ENCODE measurements at places on chromosomes 7 and 10.

- no peak for DNase-seq
Measured at GRCh38 chr7:14505906-14506305, 396.6 kb downstream of the DGKB start.

GRCh38 chr10:123562811-123563580 is 103.2 kb upstream of the GPR26 start:
- no peak for DNase-seq

GRCh38 chr7:138358850-138359341 is 101.2 kb upstream of the TRIM24 start:
- DNase-seq: no peak

DNA sequence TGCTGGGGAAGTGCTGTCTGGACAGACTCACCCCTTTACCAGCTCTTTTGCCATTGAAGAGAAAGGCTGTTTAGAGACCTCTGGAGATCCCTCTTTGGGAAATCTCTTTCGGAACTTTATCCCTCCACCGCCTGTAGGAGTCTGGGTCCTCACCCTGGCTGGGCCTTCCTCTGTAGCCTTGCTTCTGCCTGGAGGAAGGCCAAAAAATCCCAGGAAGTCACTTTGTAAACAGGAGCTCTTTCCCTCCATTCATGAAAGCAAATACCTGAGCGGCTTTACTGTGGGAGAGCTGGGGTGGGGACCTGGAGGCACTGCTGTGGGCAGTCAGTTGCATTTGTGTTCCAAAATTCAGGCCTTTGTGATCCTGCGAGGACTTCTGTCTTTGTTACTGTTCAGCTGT is 126.2 kb downstream of the KLF6 start:
- no peak for DNase-seq

DNA sequence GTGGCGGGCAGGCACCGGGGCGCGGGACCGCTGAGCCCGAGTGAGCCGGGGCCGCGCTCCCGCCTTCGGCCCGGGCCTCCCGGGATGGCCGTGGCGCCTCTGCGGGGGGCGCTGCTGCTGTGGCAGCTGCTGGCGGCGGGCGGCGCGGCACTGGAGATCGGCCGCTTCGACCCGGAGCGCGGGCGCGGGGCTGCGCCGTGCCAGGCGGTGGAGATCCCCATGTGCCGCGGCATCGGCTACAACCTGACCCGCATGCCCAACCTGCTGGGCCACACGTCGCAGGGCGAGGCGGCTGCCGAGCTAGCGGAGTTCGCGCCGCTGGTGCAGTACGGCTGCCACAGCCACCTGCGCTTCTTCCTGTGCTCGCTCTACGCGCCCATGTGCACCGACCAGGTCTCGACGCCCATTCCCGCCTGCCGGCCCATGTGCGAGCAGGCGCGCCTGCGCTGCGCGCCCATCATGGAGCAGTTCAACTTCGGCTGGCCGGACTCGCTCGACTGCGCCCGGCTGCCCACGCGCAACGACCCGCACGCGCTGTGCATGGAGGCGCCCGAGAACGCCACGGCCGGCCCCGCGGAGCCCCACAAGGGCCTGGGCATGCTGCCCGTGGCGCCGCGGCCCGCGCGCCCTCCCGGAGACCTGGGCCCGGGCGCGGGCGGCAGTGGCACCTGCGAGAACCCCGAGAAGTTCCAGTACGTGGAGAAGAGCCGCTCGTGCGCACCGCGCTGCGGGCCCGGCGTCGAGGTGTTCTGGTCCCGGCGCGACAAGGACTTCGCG is 534 bp downstream of the FZD9 start:
- no peak for DNase-seq

DNA sequence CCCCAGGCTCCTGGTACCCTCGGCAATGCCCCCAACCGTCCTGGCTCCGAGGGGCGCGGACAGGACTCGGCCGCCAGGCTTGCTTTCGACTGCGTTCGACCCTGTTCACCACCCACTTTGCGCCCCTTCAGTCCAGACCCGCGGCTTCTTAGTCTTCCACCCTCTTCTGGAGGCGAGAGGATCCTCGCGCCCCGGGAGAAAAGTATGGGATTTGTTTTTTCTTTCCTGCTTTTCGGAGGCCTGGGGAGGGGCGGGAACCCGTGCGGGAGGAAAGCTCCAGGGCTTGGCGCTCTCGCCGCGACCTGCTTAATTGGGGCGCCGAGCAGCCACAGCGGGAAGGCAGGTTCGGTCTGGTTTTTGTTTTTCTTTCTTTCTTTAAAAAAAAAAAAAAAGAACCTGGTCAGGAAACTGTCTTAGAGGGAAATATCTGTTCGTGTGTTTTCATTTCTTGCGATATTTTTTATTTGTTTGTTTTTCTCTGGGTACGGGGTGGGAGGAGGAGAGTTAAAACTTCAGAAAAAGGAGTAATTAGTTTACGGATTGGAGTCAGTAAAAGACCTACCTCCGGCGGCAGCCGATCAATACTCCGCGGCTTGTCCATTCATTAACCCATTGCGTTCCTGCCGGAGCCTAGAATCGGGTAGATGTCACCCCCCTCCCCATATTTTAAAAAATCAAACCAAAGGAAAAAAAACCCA is 1.6 kb downstream of the EMX2 start:
- no peak for DNase-seq

DNA sequence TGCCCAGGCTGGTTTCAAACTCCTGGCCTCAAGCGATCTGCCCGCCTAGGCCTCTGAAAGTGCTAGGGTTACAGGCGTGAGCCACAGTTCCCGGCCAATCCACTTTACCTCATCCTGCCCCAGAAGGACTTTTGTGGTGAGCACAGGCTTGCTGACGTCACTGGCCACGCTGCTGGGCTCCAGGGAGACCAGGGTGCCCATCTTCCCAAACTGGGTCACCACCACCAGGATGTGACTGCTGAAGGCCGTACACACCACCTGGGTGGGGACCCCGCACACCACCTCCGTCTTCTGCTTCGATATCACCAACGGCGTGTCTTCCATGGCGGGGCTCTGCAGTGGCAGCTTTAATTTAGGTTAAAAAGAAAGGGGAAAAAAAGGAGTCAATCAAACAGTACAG is 816 bp downstream of the PSMG3 start:
- no peak for DNase-seq

- no peak for DNase-seq
Measured at GRCh38 chr7:44186736-44187135, 2.5 kb downstream of the GCK start.

- DNase-seq: no peak
Measured at GRCh38 chr7:2521952-2522591, 2.5 kb downstream of the LFNG start.

DNA sequence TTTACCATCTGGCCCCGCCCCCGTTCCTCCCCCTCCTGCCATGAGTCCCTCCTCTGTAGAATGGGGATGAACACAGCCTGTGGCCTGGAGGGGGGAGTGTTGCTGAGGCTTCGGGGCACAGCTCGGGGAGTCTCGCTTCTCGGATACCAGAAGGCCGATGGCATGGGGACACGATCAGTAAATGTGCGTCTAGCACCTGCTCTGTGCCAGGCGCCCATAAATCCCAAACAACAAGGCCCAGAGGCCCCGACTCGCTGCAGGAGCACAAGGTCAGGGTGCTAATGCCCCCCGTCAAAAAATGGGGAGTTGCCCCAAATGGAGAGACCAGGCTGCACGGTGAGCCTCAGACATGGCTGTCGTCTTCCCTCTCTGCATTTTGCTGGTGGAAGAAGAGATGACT is 40.7 kb downstream of the JAKMIP3 start:
- DNase-seq: no peak

- DNase-seq: no peak
Measured at GRCh38 chr10:89252225-89252585, 630 bp upstream of the LIPA start.

- no peak for DNase-seq
Measured at GRCh38 chr7:27199849-27200760, at the start of gene HOXA13. Gene HOXA13 (minus strand): TSS chr7:27200091. CDS start chr7:27200077, 14 bp downstream.

GRCh38 chr10:130427216-130427722 is 291.1 kb downstream of the GLRX3 start:
- DNase-seq: no peak

DNA sequence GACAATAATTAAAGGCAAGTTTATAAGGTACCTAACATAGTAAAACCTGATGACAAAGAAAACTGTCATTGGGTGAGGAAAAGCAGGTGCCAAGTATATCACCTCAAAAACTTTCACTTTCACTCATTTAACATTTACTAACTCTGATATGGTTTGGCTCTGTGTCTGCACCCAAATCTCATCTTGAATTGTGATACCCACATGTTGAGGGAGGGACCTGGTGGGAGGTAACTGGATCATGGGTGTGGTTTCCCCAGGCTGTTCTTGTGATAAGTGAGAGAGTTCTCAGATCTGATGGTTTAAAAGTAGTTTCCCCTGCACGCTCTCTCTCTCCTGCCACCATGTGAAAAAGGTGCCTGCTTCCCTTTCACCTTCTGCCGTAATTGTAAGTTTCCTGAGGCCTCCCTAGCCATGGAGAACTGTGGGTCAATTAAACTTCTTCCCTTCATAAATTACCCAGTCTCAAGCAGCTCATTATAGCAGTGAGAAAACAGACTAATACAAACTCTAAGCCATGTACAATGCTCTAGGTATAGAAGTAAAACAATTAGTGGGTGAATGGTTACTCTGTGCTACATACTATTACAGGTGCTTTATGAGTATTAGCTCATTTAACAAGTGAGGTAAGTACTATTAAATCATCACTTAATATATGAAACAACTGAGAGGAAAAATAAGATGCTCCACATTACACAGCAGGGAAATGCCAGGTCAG is 199.0 kb downstream of the CHCHD3 start:
- DNase-seq: no peak

DNA sequence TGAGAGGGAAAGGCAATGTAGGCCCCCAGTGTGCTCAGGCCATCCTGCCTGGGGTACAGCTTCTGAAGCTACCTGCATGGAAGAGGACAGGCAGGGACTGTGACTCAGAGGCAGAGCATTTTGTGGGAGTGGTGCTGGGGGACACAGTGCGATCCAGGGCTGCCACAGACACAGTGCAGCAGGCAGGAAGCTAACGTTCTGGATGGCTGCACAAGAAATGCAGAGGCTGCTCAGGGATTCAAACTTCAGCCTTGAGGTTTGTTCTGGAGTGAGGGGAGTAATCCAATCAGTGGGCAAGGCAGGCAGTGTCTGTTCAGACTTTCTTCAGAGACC is 648.0 kb upstream of the IGFBP3 start:
- DNase-seq: no peak

- DNase-seq: no peak
Measured at GRCh38 chr7:139776486-139777132, 1.2 kb downstream of the HIPK2 start.

GRCh38 chr7:154566877-154567276 is 436.0 kb downstream of the PAXIP1 start:
- no peak for DNase-seq

GRCh38 chr7:73437621-73438416 is 4.2 kb downstream of the FZD9 start:
- no peak for DNase-seq

- no peak for DNase-seq
Measured at GRCh38 chr7:8669501-8669851, 236.1 kb downstream of the NXPH1 start.

DNA sequence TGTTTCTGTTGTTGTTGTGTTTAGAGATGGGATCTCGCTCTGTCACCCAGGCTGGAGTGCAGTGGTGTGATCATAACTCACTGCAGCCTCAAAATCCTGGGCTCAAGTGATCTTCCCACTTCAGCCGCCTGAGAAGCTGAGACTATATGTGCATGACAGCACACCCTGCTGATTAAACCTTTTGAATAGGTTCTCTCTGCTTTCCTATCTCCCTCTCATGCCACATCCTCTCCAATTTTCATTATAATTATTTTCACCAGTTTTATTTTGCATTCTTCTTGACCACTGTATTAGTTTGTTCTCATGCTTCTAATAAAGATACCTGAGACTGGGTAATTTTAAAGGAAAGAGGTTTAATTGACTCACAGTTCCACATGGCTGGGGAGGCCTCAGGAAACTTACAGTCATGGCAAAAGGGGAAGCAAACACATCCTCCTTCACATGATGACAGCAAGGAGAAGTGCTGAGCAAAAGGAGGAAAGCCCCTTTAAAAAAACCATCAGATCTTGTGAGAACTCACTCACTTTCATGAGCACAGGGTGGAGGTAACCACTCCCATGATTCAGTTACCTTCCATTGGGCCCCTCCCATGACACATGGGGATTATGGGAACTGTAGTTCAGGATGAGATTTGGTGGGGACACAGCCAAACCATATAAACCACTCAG is 12.9 kb downstream of the AGK start:
- DNase-seq: no peak

GRCh38 chr7:24073651-24074420 is 210.2 kb upstream of the NPY start:
- DNase-seq: no peak

GRCh38 chr10:29918623-29919400 is 140.6 kb downstream of the JCAD start:
- DNase-seq: no peak

GRCh38 chr7:128381161-128381821 is 19.8 kb upstream of the PRRT4 start:
- DNase-seq: no peak

DNA sequence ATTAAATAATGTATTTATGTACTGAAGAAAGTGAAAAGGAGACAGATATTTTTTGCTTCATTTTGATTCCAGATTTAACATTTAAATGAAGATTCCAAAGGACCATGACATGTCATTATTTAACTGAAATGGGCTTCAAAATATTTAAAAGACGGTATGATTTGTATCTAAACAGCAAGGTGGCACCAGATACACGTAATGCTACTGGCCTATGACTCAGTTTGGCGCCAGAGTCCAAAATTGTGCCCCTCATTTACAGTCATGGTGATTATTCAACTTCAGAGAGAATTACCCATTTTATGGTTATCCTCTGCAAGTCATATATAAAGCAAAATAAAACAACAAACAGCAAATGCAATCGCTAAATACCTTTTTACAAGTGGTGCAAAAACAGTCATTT is 94.5 kb downstream of the ETV1 start:
- no peak for DNase-seq

DNA sequence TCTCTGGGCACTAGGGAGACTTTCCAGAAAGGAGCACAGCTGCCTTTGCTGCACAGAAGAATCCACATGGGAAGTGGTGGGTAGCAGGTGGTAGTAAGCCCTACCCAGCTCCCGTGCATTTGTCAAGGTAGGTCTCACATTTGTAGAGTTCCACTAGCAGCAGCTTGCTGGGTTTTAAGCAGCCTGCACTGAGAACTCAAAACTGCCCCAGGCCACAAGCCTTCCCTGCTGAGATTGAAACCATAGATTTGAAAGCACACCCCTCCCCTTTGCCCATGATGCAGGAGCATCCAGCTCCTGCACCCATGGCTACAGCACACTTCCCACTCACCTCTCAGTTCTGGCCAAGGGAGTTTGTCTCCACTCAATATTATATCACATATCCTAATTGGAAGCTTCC is 604.5 kb upstream of the STEAP1 start:
- no peak for DNase-seq

DNA sequence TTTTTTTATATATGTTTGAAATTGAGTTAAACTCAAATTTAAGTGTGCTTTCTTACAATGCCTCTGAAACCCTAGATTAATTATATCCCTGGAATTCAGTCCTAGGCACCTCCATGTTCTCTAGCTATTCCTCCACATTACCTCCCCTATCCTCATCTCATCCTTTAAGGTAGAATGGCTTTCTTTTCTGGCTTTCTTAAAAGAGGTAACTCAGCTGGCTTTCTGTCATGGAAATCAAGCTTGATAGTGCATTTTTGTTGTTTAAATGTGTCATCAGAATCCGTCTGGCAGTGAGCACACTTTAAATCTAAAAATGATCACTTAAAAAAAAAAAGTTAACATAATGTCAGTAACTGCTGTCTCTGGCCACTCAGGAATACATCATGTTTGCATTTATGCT is 42.2 kb downstream of the AHR start:
- DNase-seq: no peak

- DNase-seq: no peak
Measured at GRCh38 chr7:70301673-70302185, 703.5 kb downstream of the AUTS2 start.

- no peak for DNase-seq
Measured at GRCh38 chr7:15891151-15891881, 204.8 kb upstream of the MEOX2 start.

Measured in stimulated activated CD4-positive, alpha-beta T cell treated with anti-CD3 and anti-CD28 coated beads, TNF-alpha, amount 100 ng/mL, for 4 hours (primary cell).